ENCODE measurements at places on chromosomes 4 and X.

DNA sequence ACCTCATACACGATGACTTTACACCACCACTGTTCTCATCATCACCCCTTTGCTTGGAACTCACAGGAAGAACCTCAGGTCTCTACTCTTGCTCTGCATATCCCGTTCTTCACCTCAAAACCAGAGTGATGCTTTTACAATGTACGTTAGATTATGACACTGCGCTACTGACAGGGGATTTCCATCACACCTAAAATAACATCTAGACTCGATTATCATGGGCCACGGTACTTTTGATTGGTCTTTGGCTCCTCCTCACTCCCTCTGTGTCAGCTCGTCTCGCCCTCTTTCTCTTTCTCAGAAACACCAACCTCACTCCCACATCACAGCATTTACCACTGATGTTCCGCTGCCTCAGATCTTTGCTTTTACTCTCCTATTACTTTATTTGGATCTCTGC is 172.4 kb downstream of the TLL1 start:
- DNase-seq: no peak

DNA sequence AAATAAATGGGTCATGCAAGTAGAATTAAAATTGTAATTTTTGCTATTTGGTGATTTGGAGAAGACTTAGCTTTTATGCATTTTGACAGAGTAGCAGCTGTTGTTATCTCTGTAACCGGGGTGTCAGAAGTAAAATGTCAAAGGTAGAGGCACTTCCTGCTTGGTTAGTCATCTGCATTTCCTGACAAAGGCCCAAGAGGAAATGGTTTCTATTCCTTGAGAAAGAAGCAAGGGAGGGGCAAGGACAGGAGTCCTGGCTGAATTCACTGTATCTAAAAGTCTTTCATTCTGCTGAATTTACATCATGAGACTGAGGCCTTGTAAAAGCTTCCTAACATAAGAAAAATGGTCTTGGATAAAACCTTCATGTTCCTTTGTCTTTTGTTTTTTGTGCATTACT is 550.9 kb upstream of the BOD1L1 start:
- no peak for DNase-seq

DNA sequence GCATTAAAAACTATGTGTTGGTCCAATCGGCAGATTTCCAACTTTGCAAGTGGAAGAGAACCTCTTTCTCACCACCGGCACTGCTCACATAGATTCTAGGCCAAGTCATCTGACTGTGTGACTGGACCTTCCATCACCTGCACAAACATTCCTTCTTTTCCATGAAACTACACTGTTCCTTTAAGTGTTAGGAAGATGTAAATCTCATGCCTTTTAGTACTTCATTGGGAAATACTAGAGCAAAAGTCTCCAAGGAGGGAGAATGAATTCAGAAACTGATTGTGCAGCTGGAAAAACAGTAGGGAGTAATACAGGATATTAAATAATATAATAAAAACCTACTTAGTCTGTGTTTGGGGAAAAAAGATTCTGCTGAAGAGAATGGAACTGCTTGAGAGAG is 238.2 kb downstream of the GPC3 start:
- no peak for DNase-seq

GRCh38 chrX:79153348-79153747 is 8.9 kb downstream of the GPR174 start:
- DNase-seq: no peak

- no peak for DNase-seq
Observed at GRCh38 chr4:94338681-94339351, 3.8 kb downstream of the HPGDS start.
